ENCODE measurements at places on chromosomes 1 and 21. TPM values are rescaled to one million over a fixed set of nuclear protein-coding genes. Genes with fewer than 3 reads are reported as not detected.

ERICH3 gene
- not detected for total RNA-seq

RIIAD1 gene
- total RNA-seq = not detected

CELA3B gene
- total RNA-seq = not detected

OPRD1 gene
- total RNA-seq = not detected

NPHS2 gene
- total RNA-seq = not detected

GRCh38 chr1:94117259-94117851 is 3.6 kb downstream of the ABCA4 start:
- H3K27ac ChIP-seq = no peak overlapping the region
- DNase-seq = no peak
- no peaks in the 10 kb centered on the region for H3K4me1 ChIP-seq
- no peaks in the 10 kb centered on the region for H3K27me3 ChIP-seq
- H3K4me3 ChIP-seq = no peak overlapping the region

DNA sequence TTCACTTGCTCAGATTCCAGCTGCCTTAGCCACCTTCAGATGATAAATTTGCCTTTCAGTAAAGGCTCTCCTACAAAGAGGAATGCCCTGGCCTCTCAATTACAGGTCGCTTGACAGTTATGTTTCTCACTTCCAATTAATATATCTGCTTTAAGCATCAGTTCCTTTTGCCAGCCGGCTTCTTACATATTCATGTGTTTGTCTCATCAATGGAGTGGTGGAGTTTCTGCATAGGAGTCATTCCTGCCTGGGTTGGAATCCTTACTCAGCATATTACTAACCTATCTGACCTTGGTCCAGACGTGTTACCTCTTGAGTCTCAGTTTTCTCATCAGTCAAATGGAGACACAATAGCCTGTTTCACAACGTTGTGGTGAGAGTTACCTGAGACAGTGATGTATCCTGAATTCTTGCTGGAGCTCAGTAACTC is 9.4 kb upstream of the SESN2 start:
- H3K27me3 ChIP-seq = no peaks in the 10 kb centered on the region
- DNase-seq = no peak
- H3K4me3 ChIP-seq = no peak overlapping the region
- no peaks in the 10 kb centered on the region for H3K36me3 ChIP-seq

- DNase-seq = no peak
- H3K4me1 ChIP-seq = peaks cover 12% of the 10 kb centered on the region
- no peak overlapping the region for H3K27ac ChIP-seq
- no peaks in the 10 kb centered on the region for H3K36me3 ChIP-seq
- no peaks in the 10 kb centered on the region for H3K27me3 ChIP-seq
Observed at GRCh38 chr1:64631346-64632034, 113.4 kb upstream of the RAVER2 start.

GRCh38 chr1:117284399-117285215 is 73.9 kb upstream of the VTCN1 start:
- H3K36me3 ChIP-seq = no peaks in the 10 kb centered on the region
- no peak for DNase-seq
- no peak overlapping the region for H3K27ac ChIP-seq
- no peak overlapping the region for H3K4me3 ChIP-seq
- H3K4me1 ChIP-seq = no peaks in the 10 kb centered on the region

- H3K27ac ChIP-seq = no peak overlapping the region
- peaks cover 9% of the 10 kb centered on the region for H3K4me1 ChIP-seq
- H3K27me3 ChIP-seq = peaks cover 67% of the 10 kb centered on the region
- peak; percentile 56 for DNase-seq
- peaks cover 2% of the 10 kb centered on the region for H3K36me3 ChIP-seq
Observed at GRCh38 chr1:227318853-227319607, 738 bp upstream of the CDC42BPA start.

- no peaks in the 10 kb centered on the region for H3K36me3 ChIP-seq
- H3K4me1 ChIP-seq = peaks cover 24% of the 10 kb centered on the region
- peak overlapping the region; percentile 78 for H3K27ac ChIP-seq
- peak overlapping the region; percentile 65 for H3K4me3 ChIP-seq
- H3K27me3 ChIP-seq = peaks cover 2% of the 10 kb centered on the region
- peak; percentile 88 for DNase-seq
Observed at GRCh38 chr1:43348809-43349593, 9.8 kb upstream of the CDC20 start.

DNA sequence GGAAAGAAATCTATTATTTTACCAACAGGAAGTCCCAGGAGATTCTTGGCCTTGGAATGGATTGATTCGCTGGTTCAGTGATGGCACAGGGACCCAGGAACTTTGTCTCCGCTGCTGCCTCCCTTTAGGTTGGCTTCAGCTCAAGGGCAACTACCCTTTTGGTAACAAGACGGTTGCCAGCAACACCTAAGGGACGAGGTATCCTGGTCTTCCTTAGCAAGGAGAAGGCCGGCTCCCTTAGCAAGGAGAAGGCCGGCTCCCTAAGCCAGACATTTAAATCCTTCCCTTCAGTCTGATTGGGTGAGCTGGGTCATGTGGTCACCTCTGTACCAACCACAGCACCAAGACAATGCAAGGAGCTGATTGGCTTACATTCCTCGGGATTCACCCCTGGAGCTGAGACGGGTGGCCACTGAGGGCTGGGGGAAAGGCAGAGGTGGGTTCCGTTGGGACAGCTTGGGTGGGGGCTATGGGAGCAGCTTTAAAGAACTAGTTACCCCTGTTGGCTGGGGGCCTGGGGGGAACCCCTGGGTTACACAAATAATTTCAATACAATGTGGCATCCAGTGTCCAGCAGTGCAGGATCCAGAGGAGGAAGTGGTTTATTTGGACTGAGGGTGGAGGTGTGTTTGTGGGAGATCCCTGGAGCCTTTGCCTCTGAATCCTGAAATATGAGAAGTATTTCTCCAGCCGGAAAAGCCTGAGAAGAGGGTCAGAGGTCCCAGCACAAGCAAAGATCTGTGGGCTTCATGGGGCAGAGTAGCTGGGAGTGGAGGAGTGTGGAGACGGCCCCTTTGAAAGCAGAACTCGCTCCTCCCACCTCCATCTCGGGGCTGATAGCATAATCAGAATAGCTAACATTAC is 20.7 kb upstream of the CLIC4 start:
- H3K36me3 ChIP-seq = no peaks in the 10 kb centered on the region
- H3K27ac ChIP-seq = no peak overlapping the region
- H3K27me3 ChIP-seq = peaks cover 5% of the 10 kb centered on the region
- peaks cover 16% of the 10 kb centered on the region for H3K4me1 ChIP-seq

DNA sequence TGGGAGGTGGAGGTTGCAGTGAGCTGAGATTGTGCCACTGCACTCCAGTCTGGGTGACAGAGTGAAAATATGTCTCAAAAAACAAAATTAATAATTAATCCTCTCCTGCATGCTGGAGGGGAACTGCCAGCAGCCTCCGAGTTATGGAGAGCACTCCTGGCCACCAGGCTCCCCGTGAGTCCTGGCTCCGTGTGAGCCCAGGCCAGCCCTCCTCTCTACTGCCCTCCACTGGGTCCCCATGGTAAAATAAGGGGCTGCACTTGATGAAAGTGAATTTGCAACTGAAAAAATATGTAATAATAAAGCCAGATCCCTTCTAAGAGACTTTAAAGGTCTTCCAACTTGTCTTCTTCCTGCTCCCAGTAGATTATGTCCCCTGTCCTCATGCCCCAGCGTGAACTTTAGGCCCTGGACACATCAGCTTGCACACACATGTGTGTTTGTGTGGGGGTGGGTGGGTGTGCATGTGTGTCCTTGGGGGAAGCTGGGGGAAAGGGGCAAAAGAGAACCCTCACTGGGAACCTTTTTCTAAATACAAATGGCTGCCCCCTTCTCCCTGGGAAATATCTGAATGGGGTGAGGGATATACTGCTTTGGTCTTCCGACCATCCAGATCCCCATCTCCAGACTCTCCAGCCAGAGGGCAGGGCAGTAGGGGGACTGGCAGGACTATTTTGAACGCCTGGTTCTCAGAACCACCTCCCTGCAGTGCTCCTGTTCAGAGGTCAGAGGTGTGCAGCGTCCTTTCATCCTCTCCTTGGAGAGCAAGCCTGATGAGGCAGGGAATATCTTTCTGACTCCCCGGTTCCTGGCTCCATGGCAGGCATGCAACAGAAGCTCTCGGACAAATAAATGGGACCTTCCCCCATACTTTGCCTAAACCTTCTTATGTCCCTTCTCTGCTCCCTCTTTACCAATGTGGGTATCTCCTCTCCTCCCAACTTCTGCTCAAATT is 26.2 kb downstream of the NEK2 start:
- peaks cover 19% of the 10 kb centered on the region for H3K27me3 ChIP-seq
- no peak overlapping the region for H3K4me3 ChIP-seq
- peaks cover 3% of the 10 kb centered on the region for H3K4me1 ChIP-seq
- DNase-seq = peak; percentile 76
- no peak overlapping the region for H3K27ac ChIP-seq
- no peaks in the 10 kb centered on the region for H3K36me3 ChIP-seq

DNA sequence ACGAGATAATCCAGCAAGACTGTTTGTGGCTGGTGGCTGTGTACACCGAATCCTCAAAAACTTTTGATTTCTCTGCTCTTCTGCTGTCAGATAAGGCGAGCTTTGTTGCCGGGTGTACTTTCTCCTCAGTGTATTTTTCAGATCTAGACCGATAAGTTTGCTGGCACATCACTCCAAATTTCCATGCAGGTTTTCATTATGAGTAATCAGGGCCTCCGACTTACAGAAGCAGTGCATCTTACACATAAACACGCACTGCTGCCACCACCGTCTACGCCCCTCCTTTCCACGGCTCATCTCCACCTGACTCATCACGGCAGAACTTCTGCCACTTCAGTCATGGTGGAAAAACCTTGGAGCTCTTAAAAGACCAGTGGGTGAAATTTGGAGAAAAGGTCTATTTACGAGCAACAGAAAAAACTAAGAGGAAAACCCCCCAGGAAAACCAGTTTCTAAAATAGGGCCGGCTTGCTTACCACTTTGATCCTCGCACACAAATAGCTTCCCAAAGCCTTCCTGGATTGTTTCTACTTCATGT is 7.7 kb downstream of the ZBTB21 start:
- peaks cover 52% of the 10 kb centered on the region for H3K4me1 ChIP-seq
- H3K4me3 ChIP-seq = peak overlapping the region; percentile 33
- H3K27me3 ChIP-seq = peaks cover 2% of the 10 kb centered on the region
- DNase-seq = peak; percentile 91

DNA sequence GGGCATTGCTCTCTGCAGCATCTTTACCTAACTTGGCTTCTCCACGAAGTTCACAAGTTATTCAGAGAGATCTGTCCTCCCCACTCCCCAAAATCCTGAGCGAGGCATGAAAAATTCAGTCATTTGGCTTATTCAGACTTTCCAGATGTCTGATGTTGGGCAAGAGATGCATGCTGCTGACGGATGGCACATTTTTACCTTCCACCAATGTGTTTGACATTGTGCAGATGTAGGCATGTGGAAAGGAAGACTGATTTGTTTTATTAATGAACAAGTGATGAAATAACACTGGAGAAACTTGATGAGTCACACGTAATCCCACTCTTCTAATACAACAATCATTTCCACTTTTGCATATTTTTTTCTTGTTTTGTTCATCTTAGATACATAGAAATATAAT is 86.7 kb downstream of the C1orf94 start:
- no peak for DNase-seq
- H3K4me3 ChIP-seq = no peak overlapping the region
- H3K27me3 ChIP-seq = no peaks in the 10 kb centered on the region

GRCh38 chr1:209685821-209686220 is 10.6 kb downstream of the G0S2 start:
- peak overlapping the region; percentile 76 for H3K4me3 ChIP-seq
- H3K27me3 ChIP-seq = peaks cover 3% of the 10 kb centered on the region
- peaks cover 39% of the 10 kb centered on the region for H3K4me1 ChIP-seq
